ENCODE measurements at places on chromosomes 7 and 10.

- DNase-seq, result no peak
Measured at GRCh38 chr10:127850944-127851343, 41.8 kb downstream of the CLRN3 start.

DNA sequence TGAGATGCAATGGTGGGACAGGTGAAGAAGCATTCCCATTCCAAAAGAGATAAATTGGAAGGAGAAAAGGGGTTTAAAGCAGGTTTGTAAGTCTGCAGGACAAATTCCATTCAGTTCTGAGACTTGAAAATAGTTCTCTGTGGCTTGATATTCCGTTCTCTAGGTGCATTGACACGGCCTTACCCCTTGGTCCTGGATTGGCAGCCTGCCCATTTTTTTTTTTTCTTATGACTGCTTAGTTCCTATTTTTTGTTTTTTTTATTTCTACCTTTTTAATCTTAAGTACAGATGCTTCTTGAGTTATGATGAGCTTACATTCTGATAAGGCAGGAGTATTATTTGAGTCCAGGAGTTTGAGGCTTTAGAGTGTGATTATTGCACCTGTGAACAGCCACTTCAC is 70.6 kb downstream of the MLLT10 start:
- no peak for DNase-seq

GRCh38 chr7:3217166-3217565 is 83.9 kb upstream of the SDK1 start:
- DNase-seq, result no peak

GRCh38 chr10:91328320-91328984 is 81.7 kb upstream of the HECTD2 start:
- DNase-seq, result no peak

- no peak for DNase-seq
Measured at GRCh38 chr10:124971276-124971675, 29.4 kb downstream of the ZRANB1 start.

DNA sequence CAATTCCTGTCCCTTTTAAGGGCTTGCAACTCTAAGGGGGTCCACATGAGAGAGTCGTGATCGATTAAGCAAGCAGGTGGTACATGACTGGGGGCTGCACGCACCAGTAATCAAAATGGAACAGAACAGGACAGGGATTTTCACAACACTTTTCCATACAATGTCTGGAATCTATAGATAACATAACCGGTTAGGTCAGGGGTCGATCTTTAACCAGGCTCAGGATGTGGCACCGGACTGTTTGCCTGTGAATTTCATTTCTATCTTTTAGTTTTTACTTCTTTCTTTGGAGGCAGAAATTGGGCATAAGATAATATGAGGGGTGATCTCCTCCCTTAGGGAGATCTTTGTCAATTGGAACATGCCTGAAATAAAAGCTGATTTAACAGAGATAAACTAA is 370.1 kb downstream of the IPMK start:
- no peak for DNase-seq

- DNase-seq, result no peak
Measured at GRCh38 chr10:95873651-95874050, 34.1 kb upstream of the CC2D2B start.

DNA sequence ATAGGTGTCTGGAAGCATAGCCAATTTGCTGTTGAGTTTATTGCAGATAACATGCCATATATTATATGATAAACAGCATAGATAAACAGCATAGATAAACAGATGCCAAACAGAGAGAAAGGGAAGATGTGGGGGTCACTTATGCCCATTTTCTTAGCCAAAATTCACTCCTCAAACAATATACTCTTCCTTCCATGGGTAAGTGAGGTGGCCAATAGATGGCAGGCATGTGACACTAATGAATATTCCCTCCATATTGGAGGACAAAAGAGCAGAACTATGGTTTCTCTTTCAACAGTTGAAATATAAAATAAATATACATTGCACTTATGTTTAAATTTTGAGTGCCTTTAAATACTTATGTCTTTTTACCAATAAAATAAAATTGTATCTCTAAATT is 1212.8 kb downstream of the REEP3 start:
- no peak for DNase-seq

GRCh38 chr10:17077346-17077781 is 52.2 kb downstream of the CUBN start:
- DNase-seq, result no peak

GRCh38 chr10:83469728-83470331 is 669.5 kb upstream of the GHITM start:
- no peak for DNase-seq

DNA sequence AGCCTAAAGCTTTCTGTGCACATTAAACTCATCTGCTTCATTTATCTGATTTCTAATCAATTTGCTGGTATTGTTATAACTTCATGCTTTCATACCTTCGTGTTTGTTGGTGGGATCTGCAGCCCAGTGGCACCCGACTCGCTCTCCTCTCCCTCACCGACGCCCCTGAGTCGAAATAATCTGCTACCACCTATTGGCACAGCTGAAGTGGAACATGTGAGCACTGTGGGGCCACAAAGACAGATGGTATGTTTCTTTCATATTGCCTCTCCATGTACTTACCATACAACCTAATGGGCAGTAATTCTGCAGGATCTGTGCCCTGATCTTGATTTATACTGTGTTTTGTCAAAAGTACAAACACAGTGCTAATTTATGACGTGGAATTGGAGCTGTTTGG is 12.4 kb downstream of the DNAJC9 start:
- no peak for DNase-seq

DNA sequence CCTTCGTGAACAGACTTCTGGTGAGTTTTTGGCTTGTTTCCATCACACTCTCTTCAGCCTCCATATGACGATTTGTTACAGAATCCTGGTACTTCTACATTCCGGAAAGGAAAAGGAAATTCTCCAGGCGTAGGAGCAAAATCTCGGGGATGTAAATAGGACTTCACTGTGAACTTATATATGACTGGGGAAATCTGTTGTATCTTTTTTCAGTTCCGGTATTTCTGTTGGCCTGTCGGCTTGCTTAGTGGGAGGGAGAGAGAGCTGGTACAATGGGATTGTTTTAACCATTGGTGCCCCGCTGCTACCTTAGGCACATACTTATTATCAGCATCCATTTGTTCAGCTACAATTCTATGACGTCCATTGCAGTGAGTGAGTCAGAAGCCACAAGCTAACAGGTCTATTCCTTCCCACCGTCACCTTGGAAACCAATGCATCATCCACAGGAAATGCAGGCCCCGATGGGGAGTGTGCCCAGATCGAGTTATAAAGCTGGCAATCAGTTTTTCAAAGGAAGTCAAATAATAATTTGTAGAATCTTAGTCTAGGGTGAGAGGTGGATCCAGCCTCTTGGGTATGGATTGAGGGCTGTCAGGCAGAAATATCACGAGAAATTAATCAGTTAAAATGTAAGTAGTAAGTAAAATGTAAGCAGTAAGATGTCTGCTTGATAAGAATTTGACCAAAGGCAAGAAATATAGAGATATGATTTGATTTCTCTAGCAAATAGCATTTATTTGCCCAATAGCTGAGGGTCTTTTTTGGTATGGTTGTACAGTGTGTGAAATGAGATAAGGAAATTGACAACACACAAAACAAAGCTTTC is 92.0 kb upstream of the MKLN1 start:
- DNase-seq, result peak; percentile 84

DNA sequence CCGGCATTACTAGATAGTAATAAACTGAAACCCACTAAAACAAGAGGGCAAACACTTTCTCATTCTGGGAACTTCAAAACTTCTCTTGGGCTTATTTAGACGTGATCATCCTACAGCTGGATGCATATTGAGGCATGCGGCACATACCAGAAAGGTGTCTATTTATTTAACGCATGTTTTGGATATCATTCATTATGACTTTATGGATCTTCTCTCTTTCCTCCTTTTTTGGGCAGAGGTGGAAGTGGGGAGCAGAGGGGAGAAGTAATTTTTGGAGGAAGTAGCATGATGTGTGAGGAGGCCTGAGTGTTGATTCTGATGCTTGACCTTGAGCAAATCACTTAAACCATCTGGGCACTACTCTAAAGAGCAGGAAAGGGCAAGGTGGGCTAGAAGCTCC is 270.6 kb downstream of the TRIL start:
- no peak for DNase-seq

DNA sequence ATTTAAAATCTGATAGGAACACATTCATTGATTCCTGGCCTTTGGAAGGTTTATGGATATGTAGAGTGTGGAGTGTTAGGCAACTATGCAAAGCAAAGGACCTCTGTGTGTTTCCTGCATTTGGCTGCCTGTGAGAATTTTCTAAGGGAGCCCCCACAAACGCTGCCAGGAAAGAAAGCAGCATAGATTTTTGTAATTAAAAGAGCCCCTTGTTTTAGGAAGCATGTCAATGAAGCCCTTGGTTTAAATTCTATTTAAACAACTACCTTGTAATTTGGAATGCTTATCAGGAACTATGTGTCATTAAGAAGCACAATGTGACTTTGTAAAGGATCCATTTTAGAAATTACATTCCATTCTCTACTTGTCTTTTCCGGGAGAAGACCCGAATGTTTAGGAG is 742.5 kb downstream of the NXPH1 start:
- no peak for DNase-seq

GRCh38 chr7:107147464-107148393 is 21.1 kb upstream of the HBP1 start:
- DNase-seq, result peak; percentile 39

GRCh38 chr7:102273749-102274712 is 12.6 kb upstream of the SH2B2 start:
- DNase-seq, result no peak

DNA sequence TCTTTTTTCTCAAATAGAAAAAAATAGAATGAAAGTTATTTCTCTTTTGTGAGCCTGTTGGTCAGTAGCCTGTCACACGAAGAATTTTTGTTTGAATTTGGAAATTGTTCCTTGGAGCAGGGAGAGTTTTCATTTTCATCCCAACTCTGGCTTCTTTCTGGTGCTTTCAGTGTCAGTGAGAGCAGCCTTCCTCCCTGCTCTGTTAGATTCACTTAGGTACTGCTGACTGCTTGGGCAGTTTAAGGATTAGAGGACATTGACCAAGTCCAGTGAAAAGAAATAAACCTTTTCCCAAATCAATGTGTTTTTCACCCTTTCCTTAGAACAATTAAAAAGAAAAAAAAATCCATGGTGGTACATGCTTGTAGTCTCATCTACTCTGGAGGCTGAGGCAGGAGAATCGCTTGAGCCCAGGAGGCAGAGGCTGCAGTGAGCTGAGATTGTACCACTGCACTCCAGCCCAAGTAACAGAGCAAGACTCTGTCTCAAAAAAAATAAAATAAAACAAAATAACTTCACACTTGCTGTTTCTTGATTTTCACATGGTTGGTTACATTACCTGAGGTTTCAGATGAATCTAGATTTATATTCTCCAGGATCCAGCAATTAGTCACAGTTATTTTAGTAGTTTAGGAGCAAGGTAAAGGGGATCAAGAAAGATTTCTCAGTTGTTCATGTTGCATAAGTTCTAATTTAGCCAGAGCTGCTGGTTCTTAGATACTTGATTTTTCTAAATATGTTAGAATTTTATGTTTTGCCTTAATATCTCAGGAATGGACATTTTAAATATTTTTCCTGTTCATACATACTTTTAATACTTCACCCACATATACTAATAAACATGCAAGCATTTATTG is 63.1 kb downstream of the ZNRF2 start:
- DNase-seq, result no peak

- DNase-seq, result no peak
Measured at GRCh38 chr10:34078017-34078744, 736.9 kb downstream of the PARD3 start.

DNA sequence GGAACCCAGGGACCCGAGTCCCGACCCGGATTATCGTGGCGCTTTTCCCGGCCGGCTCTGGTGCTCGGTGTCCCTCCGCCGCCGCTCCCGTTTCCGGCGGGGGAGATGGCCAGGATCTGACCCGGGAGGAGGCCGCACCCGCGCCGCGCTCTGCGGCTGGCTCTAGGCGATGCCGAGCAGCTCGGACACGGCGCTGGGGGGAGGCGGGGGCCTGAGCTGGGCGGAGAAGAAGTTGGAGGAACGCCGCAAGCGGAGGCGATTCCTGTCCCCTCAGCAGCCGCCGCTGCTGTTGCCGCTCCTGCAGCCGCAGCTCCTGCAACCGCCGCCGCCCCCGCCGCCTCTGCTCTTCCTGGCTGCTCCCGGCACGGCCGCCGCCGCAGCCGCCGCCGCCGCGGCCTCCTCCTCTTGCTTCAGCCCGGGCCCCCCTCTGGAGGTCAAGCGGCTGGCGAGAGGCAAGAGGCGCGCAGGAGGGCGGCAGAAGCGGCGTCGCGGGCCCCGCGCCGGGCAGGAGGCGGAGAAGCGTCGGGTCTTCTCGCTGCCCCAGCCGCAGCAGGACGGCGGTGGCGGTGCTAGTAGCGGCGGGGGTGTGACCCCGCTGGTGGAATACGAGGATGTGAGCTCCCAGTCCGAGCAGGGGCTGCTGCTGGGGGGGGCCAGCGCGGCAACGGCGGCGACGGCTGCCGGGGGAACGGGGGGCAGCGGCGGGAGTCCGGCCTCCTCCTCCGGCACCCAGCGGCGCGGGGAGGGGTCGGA is 593 bp downstream of the CDK13 start:
- DNase-seq, result peak; percentile 44

DNA sequence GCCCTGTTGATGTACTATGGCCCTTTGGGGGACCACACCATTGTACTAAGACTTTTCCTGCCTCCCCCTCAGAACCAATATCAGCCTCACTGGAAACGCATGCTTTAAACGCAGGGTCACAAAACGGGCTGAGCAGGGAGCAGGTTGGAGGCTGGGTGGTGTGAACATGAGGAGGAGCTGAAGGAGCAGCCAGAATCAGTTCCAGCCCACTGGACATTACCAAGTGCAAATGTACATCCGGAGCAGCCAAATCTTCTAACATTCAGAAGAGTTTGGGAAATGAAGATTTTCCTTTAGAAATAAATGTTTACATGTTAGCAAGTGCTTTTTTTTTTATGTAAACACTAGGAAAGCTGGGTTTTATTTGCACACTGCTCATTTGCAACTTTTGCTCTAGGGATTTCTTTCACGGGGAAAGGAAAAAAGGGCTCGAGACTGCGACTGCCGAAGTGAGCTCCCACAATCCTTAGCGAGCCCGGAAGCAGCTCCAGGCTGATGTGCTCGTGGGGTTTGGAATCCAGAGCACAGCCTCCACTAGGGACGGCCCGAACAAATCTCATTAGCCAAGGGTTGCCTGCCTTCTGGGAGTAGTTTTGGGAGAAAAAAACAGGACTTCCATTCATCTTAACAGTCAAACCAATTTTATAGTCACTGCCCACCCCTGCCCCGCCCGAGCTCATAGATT is 108.0 kb upstream of the YAE1 start:
- DNase-seq, result no peak
